ENCODE measurements at places on chromosomes 7 and 10.
A peak's percentile ranks its signal among the peaks of the same experiment; 100 is the strongest.

DNA sequence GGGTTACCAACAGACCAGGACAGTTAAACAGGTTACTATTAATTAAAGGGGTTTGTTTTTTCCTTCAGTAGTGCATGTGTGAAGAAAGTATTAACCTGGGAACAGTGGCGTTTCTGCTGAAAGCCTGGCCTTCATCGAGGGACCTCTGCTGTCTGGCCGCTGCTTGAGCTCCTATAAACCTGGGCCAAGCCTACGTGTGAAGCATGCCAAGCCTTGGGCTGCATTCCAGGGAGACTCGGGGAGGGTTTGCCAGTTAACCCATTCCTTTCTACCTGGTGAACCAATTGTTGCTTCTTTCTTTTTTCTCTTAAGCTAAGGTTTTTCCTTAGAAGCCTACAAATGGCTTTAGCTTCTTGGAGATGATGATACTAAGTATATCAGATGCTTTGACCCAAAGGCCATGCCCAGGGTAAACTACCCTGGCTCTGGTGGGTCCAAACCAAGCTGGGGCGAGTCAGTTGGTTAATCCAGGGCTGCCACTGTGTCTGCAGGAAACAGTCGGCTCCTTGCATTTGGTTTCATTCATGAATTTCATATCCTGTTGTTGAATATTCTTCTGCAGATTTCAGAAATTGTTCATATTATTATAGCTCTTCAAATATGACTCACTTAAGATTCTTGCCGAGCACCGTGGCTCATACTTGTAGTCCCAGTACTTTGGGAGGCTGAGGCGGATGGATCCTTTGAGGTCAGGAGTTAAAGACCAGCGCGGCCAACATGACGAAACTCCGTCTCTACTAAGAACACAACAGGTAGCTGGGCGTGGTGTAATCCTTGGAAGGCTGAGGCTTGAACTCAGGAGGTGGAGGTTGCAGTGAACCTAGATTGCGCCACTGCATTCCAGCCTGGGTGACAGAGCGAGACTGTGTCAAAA, 23.8 kb downstream of the PFKP start:
- DNase-seq: no peak

GRCh38 chr7:158236400-158236799, 351.2 kb downstream of the PTPRN2 start:
- no peak for DNase-seq

- DNase-seq: no peak
Measured at GRCh38 chr10:50394832-50395231, 143.5 kb upstream of the ASAH2 start.

DNA sequence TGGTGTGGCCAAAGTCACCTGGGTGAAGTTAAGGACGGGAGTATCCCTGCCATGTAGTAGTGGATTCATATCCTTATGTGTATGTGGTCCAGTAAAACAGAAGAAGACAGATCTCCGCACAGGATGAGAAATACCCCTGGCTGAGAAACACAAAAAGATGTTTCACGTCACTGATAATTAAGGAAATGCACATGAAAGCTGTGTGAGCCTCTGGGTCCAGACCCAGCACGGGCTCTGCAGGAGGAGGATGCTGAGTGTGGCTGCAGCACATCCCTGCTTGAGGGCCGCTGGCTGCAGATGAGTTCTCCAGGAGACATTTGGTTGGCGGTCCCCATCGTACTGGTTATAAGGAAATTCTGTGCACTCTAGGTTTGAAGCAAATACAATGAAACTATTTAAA, 8.2 kb upstream of the SUN1 start:
- DNase-seq: no peak

- no peak for DNase-seq
Measured at GRCh38 chr10:35377050-35377728, 40.9 kb downstream of the CCNY start.

DNA sequence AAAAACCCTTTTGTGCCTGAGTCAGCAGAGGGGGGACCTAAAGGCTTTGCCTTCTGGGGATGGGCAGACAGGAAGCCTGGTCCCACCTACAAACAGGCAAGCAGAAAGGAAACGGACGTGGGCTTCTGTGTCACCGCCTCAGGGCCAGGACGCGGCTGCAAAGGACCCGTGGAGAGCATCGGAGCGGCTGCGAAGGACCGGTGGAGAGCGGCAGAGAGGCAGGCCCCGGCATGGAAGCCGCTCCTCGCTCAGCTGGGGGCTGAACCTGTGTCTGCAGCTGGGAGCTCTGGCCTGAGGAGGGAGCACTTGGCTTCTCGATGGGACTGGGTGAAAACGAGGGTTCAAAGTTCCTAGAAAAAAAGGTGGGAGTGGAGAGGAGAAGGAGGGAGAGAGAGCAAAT, 125.4 kb upstream of the PPP2R2D start:
- no peak for DNase-seq

GRCh38 chr10:31017534-31018355, 13.9 kb downstream of the ZNF438 start:
- DNase-seq: no peak

DNA sequence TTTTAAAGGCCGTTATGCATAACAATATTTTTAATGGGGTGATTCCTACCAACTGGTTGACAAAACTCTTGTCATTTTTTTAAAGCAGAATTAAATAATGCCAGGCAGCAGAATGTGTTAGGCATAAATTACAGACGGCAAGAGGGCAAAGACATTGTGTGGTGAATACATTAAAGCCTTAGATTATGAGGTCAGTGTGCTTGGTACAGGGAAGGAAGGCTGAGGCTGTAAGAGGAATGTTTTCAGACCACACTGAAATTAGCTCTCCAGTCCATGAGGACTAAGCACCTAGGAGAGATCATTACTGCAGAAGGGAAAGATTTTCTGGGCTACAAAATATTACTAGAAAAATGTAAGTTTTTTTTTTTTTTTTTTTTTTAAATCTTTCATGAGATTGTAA, 312.8 kb upstream of the PRKCQ start:
- no peak for DNase-seq

DNA sequence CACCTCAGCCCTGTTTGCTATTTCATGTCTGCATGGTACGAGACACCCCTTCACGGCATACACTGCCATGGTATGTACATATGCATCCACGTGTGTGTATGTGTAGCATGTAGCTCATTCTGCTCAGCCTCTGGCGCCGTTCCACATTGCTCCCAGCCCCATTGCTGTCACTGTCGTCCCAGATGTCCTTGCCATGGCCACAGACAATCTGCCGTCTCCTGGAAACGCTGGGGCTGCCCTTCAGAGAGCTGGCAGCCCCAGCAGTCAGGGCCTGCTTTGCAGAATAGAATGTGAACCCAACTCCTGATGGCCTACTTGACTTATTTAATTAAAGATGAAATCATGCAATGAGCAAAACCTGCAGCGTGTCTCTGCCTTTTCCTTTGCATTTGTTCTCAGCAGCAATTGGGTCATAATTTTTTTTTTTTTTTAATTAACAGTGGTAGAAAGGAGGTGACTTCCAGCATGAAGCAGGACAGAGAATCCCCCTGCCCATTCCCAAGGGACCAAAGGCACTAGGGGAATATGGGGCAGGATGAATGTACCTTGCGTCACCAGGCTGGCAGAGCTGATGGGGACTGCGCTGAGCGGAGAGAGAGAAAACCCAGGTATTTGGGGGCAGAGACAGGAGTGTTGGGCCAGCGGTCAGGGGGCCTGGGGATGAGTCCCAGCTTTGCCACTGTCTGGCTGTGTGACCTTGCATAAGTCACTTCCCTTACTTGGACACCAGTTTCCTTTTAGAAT, 49.2 kb downstream of the CHST3 start:
- DNase-seq: no peak

DNA sequence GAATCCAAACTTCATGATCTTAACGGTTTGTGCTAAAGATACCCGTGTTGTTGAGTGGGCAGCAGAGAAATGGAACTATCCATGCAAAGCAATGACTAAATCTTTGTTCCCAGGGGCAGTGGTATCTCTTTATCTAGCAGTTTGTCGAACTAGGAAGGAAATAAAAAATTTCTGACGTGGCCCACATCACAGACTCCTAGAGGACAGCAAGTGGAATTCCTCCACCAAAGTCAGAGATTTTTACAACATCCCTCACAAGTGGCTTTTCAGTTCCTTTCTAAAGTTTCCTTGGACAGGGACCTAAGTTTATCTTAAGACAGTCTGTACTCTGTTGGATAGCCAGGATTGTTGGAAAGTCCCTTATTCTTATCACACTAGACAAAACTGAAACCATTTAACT, 136.0 kb downstream of the RAPGEF5 start:
- DNase-seq: no peak

- DNase-seq: no peak
Measured at GRCh38 chr7:66415659-66416265, 210.6 kb downstream of the TPST1 start.

DNA sequence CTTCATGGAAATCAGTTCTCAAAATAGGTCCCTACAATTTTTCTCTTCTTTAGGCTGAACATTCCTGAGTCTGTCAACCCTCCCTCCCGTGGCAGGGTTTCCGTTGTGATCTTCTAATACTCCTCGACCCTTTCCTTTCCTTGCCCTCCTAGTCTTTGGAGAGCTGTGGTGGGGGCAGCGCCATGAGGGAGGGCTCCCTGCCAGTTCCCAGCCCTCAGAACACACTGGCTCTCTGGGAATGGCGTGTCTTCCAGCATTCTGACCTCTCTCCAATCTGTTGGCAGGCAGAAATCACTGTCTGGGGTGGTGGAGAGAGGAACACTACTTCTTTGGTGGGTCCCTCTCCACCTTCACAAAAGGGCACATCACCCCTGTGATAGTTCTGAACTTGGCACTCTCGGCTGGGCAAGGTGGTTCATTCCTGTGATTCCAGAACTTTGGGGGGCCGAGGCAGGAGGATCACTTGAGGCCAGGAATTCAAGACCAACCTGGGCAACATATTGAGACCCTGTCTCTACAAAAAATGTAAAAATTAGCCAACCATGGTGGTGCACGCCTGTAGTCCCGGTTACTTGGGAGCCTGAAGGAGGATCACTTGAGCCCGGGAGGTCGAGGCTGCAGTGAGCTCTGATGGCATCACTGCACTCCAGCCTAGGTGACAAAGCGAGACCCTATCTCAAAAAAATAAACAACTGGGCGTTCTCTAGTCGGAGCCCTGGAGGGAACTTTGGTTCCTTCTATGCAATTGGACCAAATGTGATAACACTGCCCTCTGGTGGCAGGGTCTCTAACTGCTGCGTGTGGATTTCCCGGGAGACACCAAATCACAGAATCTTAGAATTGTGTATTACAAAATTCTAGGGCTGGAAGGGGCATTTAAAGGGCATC, 13.1 kb upstream of the ARPC1A start:
- DNase-seq: peak; percentile 52

DNA sequence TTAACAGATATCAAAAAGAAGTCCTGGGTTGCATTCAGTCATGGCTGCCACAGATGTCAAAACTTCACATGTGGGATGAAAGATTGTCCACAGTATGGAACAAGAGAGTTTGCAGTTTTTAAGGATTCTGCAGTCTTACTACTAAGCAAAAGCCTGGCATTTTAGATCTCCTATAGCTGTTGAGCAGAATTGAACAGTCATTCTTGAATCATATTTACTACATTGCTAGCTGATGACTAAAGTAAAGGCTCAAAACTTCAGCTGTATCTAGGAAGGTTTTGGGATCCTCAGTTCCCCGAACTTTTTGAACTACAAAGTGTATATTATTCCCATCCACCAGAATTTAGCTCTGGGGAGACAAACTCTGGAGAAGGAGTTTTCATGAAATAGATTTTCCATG, 31.0 kb downstream of the BET1 start:
- no peak for DNase-seq

DNA sequence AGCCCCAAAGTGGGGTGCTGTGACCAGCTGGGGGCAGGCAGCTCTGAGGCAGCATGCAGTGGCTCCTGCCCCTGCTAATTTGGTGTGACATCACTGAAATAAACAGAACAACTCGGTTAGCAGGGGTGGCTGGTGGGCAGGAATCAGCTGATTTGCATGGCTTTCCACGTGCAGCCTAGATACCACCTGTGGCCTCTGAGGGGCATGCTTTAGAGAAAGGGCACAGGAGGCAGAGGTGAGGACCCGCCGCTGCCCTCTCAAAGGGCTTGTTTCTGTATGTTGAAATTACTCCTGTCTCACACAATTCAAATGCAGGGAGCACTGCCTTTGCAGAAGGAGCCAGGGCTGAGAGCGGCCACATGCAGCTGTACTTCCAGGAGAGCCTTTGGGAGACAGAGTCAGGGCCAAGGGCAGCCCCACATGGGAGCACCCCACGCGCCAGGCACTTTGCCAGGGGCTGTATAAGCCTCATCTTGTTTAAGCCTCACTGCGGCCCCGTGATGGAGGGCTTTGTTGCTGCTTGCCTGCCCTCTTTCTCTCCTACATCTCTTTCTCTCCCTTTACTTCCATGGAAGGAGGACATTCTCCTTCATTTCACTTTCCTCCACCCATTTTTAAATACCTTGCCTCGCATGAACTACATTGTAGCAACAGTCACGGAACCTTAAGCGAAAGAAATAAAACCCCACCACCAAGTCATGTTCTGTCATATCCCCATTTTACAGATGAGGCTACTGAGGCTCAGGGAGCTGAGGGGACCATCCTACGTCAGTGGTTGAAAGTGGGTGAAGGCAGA, 137.7 kb downstream of the ZMIZ1 start:
- DNase-seq: no peak
